ENCODE measurements at places on chromosomes 12 and 14.

- DNase-seq, result peak; percentile 69
Measured at GRCh38 chr14:103808403-103809001, 38.9 kb downstream of the PPP1R13B start.

DNA sequence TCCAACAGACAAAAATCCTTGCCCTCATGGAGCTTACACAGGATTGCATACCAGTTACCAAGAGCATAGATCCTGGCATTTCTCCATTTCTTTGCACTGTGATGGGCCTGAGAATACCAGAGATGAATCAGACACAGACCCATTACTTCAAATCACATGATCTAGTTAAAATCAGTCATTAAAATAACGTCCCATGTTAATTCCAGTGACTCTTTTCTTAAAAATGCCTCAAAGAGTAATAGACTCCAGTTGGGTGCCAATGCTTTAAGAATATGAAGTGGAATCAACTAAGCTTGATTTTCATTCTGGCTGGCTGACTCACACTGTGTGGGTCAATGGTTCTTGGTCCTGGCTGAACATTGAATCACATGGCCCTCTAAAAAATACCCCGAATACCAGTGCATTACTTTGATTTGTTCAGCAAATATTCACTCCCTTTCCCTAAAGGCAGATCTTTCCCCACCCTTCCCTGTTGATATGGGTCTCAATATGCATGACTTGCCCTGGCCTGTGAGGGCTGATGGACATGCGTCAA is 11.0 kb downstream of the ASB2 start:
- no peak for DNase-seq

GRCh38 chr14:21771671-21772070 is 98.1 kb upstream of the OR4E1 start:
- no peak for DNase-seq

DNA sequence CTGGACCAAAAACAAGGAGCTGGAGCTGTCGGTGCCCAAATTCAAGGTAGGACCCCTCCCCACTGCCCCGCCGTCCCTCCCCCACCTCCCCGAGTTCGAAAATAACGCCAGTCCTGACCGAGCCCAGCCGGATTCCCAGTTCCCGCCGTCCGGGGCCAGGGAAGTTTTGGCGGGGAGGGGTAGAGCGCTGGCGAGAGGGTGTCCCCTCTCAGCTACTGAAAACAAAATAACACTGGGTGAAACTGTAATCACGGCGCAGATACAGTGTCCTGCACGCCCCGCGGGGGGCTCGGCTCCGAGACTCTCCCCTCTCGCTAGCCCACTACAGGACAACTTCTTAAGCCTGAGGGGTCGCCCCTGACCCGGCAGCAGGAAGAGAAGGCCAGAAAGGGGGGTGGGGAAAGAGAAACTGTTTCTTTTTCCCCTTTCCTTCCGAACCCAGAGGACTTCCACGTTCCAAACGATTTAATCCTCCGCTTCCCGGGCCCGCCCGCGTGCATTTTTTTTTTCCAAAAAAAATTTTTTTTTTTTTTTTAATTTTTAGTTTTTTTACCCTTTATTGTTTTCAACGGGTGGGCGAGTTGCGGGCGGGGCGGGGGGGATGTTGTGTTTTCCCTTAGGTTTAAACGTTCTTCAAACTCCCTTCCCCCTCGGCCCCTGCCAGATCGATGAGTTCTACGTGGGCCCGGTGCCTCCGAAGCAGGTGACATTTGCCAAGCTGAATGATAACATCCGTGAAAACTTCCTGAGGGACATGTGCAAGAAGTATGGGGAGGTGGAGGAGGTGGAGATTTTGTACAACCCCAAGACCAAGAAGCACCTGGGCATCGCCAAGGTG is 1.6 kb downstream of the SETD1B start:
- no peak for DNase-seq

GRCh38 chr12:118190266-118190665 is 54.3 kb downstream of the PEBP1 start:
- no peak for DNase-seq

- no peak for DNase-seq
Measured at GRCh38 chr12:22037947-22038346, 8.1 kb upstream of the CMAS start.

- DNase-seq, result peak; percentile 86
Measured at GRCh38 chr12:91778938-91779400, 366.7 kb downstream of the BTG1 start.

DNA sequence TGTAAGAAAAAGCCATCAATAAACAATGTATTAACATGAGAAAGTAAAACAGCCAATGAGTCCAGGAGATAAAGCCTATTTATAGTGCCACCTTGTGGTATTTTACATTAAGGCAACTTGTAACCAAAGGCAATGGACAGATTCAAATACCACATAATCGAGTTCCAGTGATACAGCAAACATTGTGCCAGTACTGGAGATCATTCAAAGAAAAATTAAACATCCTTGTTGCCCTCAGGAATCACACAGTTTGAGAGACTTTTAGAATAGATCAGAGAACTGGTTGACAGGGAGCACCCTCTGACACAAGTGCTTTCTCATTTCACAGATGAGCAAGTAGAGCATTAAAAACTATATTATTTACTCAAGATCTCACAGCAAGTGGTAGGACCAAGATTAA is 98.1 kb downstream of the DDHD1 start:
- DNase-seq, result peak; percentile 44

- DNase-seq, result no peak
Measured at GRCh38 chr12:56389412-56389811, 26.8 kb upstream of the APOF start.

DNA sequence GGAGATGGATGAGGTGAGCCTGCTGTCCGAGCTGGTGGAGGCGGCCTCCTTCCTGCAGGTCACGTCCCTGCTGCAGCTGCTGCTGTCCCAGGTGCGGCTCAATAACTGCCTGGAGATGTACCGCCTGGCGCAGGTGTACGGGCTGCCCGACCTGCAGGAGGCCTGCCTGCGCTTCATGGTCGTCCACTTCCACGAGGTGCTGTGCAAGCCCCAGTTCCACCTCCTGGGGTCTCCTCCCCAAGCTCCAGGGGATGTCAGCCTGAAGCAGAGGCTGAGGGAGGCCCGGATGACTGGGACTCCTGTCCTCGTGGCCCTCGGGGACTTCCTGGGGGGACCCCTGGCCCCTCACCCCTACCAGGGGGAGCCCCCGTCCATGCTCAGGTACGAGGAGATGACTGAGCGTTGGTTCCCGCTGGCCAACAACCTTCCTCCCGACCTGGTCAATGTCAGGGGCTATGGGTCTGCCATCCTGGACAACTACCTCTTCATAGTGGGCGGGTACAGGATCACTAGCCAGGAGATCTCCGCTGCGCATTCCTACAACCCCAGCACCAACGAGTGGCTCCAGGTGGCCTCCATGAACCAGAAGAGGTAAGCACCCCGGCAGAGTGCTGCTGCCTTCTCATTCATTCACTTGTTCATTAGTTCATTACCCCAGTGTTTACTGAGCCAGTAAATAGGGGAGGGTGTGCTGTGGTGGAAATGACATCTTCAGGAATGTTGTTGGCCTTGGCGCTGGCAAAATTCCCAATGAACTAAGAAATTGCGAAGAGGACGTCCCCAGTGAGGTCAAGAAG is 774 bp upstream of the MANSC4 start:
- DNase-seq, result peak; percentile 16

GRCh38 chr14:23299211-23299957 is 3.3 kb downstream of the PPP1R3E start:
- DNase-seq, result peak; percentile 21

- DNase-seq, result no peak
Measured at GRCh38 chr14:76834241-76834661, 8.0 kb downstream of the LRRC74A start.

DNA sequence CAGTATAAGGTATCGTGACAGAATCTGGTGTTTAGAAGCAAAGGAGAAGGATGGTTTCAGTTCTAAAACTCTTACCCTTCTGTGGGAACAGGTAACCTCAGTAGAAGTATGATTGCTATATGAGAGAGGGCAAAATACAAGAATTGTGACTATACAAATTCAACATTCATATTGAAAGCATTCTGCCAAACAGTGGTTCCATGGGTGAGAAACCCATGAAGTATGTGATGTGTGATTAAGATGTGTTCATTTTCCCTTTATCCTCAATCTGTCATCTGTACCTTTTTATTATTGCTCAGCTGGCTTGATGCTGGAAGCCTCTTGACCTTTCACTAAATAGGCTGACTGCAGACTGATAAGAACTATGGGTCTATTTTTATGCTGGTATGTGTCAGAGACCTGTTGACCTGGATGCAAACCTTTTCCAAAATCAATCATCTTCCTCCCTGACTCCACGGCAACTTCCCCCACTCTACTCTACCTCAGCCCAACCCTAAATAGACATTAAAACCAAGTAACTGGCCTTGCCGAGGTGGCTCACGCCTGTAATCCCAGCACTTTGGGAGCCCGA is 109.6 kb downstream of the STXBP6 start:
- DNase-seq, result peak; percentile 10

DNA sequence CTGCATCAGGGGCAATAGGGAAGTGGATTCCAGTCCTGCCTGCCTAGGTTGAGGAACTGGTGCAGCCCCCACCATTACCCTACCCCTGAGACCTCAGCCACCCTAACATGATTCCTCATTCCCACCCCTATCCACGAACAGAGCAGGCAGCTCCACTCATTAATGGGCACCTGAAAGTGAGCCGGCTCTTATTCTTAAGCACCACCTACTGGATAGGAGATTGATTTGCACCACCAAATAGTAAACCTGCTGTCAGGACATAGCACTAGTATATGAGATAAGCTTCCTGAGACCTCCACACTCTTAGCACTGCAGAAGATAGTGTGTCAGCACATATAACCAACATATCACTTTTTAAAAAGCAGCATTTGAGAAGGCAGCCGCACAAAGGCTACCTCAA is 573.2 kb downstream of the SOX5 start:
- no peak for DNase-seq

GRCh38 chr14:59771577-59771976 is 99.0 kb downstream of the RTN1 start:
- no peak for DNase-seq

- no peak for DNase-seq
Measured at GRCh38 chr12:80314741-80315140, 129.3 kb upstream of the PTPRQ start.

- DNase-seq, result peak; percentile 20
Measured at GRCh38 chr14:64502887-64503433, 678 bp downstream of the ZBTB25 start.

GRCh38 chr14:37143475-37143874 is 28.9 kb downstream of the SLC25A21 start:
- DNase-seq, result no peak

- no peak for DNase-seq
Measured at GRCh38 chr12:59634254-59634653, 38.4 kb downstream of the SLC16A7 start.

- no peak for DNase-seq
Measured at GRCh38 chr12:80241576-80242273, 142.4 kb downstream of the OTOGL start.

GRCh38 chr12:128820723-128821432 is 2.9 kb downstream of the SLC15A4 start:
- DNase-seq, result peak; percentile 37

- DNase-seq, result no peak
Measured at GRCh38 chr14:59707778-59708561, 131.4 kb upstream of the CCDC175 start.

- no peak for DNase-seq
Measured at GRCh38 chr12:77477907-77478533, 352.7 kb upstream of the NAV3 start.

DNA sequence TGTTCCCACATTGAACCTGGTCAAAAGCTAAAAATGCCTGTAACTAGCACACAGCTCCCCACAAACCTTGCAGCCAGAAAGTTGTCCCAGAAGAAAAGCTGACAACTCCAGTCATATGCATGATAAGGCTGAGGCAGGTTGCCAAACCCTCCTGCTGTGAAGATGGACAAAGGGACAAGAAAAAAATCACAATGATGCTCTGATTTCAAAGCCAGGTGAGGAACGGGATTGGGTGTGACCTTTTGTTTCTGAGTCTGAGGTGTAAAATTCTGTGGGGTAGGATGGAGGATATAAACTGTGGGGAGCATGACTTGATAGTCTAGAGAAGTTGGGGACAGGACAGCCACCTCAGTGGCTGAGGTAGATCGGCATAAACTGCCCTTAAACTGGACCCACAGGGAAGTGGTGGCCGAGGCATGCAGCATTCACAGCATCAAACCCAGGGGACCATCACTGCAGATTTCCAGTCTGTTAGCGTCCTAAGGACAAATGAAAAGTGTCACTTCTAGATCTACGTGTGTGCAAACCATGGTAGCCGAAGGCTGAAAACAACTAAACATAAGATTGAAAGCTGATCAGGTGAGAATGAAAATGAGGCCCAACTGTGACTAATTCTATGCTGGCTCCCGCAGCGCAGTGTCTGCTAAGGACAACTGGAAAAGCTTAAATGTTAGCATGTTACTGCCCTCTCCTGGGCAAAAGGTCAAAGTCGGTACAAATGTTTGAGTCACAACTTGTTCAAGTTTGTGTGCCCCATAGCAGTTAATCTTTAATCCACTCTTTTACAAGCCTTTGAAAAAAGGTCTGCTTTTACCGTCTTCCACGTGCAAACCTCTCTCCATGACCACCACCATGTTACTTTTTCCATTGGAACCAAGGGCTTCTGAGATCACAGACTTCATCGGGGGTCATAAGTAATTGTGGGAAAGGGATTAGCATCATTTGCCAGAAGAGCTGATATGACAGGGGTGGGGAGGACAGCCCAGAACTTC is 39.8 kb downstream of the GRIN2B start:
- DNase-seq, result peak; percentile 26

- DNase-seq, result no peak
Measured at GRCh38 chr14:58987591-58987990, 200.9 kb upstream of the DAAM1 start.

DNA sequence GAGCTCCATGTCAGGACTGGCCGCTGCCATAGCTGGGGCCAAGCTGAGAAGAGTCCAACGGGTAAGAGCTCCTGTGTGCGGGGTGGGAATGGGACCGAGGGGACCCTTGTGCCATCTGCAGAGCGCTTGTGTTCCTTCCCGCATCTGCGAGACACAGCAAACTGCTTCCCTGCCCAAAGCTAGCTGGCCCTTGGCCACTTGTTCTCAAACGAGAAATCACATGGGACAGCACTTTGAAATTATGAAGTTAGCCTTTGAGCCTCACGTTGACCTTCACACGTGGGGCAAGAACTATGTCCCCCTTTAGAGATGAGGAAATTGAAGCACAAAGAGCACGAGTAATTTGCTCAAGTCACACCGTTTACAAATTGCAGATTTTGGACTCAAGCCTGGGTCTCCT is 30.8 kb downstream of the DEGS2 start:
- no peak for DNase-seq

DNA sequence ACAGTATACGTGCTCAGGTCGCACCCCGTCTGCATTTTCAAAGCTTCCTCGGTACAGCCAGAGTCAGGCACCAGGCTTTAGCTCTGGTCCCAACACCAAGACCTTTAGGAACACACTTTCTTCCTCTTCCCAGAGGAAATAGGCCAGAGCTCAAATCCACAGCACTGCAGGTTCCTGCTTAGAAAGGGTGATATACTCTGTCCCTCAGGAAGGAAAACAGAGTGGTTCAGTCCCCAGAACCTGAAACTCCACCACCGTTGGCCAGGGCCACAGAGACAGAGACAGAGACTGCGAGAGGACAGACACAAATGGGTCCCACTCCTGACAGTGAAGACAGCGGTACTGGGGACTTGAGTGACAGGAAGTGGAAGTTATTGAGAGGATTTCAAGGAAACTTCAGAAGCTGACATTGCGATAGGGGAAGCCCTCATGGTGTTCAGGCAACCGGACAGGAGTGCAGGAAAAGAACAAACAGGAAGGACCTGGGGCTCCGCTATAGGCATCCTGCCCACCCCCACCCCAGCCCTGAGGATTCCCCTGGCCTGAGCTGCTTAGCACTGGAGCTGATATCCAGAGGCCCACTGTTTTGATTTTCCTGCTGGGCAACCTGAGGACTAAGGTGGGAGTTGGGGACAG is 5.5 kb upstream of the KRT8 start:
- DNase-seq, result no peak

- DNase-seq, result no peak
Measured at GRCh38 chr14:69464829-69465228, 19.7 kb upstream of the PLEKHD1 start.
